ENCODE measurements at places on chromosomes 4 and X.

DNA sequence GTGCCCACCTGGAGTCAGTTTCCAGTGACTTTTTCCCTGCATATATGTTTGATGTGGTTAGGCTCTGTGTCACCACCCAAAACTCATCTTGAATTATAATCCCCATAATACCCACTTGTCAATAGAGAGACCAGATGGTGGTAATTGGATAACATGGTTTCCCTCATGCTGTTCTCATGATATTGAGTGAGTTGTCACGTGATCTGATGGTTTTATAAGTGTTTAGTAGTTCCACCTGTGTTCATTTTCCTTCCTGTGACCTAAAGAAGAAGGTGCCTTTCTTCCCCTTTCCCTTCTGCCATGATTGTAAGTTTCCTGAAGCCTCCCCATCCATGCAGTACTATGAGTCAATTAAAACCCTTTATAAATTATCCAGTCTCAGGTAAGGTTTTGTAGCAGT, 740.9 kb downstream of the ARAP2 start:
- DNase-seq: no peak

DNA sequence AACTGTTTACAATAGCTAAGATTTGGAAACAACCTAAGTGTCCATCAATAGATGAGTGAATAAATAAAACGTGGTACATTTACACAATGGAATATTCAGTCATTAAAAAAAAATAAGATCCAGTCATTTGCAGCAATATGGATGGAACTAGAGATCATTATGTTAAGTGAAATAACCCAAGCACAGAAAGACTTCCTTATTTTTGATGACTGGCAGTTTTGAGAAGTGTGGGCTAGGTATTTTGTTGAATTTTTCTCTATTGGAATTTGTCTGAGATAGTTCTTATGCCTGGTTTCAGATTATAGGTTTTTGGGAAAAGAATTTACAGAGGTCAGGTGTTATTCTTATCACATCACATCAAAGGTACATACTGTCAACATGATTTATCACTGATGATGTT, 293.8 kb upstream of the ARSJ start:
- no peak for DNase-seq

DNA sequence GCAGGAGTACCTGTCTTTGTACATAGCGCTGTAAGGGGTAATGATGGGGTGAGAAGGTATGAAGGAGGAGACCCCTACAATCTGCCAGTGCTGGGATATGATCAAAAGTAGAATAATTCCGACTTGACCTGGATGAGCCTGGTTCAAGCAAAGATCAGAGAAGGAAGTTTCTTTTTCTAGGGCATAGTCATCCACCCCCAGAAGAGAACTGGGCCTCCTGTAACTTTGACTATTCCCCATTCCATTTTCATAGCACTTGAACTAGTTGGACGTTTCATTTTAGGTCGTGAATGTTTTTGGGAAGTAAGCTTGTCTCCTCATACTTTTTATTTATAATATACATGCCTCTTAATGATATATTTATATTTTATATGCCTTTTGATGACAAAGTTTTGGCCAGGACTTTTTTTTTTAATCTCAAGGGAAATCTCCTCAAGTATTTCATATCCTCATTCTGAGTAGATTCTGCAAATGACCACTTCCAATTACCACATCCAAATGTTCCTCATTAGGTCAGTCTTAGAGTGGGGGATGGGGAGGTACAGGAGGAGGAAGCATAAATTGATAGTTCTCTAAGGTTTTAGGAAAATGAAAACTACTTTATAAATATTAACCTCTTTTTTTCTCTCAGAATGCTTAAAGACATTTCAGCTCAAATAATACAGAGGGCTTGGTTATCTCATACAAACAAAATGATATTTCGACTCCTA, 3.5 kb downstream of the CXorf58 start:
- DNase-seq: no peak

GRCh38 chr4:108881190-108881589, 118.3 kb upstream of the ETNPPL start:
- DNase-seq: peak; percentile 82

GRCh38 chr4:145639186-145639698, 20.1 kb downstream of the MMAA start:
- DNase-seq: no peak

All from AG04449 (cell line).